ENCODE measurements at places on chromosomes 12 and 14. TPM values are rescaled to one million over a fixed set of nuclear protein-coding genes. Genes with fewer than 3 reads are reported as not detected.

DNA sequence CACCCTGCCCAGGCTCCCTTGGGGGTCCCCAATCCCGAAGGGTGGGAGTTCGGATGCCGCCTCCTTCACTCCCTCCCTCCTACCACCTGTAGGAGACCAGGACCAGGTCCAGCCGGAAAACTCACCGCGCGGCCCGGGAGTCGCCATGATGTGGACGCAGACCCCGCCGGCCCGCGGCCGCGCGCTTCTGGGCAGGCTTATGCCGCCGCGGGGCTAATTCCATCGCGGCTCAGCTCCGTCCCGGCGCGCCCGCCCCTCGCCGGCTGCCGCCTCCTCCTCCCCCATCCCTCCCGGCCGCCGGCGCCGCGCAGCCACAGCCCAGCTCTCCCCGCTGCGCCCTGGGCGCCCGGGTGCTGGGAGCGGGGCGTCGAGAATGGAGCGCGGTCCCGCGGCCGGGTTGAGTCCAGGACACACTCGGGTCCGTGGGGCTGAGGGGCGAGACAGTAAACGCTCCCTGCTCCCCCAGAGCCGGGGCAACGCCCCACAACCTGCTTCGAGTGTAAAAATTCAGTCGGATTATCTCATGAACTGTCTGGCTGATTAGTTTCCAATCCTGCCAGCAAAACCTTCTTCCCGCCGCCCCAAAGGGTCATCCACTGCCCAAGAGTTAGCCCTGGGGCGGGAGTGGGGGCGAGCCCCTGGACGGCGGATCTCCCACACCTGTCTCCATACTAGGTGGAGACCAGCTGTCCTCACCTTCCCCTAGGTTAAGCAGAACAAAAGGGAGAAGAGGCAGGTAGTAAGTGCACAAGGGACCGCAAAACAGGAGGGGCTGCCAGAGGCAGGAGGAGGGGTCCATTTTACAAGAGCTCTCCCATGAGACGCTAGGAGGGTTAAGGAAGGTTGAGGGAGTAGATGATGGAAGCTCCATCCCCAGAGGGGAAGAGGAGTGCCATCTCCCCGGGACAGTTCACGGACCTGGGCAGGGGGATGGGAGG, at the start of gene ANO2:
Gene ANO2, minus strand, starts transcription at position 189 of the 938 bp plus-strand sequence. Its CDS starts 42 bp downstream, at position 147.
- DNase-seq = no peak
- peak within 1 kb of the TSS; percentile 44 for H3K4me3 ChIP-seq
- no peaks in the 10 kb centered on the region for H3K36me3 ChIP-seq
- no peaks in the 10 kb centered on the region for H3K27me3 ChIP-seq
- no peaks in the 10 kb centered on the region for H3K4me1 ChIP-seq

DNA sequence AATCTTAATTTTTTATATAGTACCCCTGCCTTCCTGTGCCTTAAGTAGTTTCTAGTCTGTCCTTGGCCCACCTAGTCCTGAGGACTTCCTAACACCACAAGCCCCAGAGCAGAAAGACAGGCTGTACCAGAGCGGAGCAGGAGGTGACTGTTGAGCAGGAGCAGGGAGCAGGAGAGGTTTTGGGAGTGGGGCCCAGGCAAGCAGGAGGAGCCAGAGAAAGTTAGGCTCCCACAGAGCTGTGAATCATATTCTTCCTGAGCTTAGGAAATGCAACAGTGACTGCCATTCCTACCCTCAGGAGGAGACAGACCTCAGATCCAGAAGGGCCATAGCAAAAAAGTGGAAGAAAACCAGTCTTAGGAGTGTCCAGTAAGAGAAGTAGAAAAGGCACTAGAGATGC, 28.3 kb upstream of the COL2A1 start:
- no peaks in the 10 kb centered on the region for H3K4me1 ChIP-seq
- no peak overlapping the region for H3K4me3 ChIP-seq
- no peak for DNase-seq
- H3K27ac ChIP-seq = no peak overlapping the region
- no peaks in the 10 kb centered on the region for H3K36me3 ChIP-seq

DNA sequence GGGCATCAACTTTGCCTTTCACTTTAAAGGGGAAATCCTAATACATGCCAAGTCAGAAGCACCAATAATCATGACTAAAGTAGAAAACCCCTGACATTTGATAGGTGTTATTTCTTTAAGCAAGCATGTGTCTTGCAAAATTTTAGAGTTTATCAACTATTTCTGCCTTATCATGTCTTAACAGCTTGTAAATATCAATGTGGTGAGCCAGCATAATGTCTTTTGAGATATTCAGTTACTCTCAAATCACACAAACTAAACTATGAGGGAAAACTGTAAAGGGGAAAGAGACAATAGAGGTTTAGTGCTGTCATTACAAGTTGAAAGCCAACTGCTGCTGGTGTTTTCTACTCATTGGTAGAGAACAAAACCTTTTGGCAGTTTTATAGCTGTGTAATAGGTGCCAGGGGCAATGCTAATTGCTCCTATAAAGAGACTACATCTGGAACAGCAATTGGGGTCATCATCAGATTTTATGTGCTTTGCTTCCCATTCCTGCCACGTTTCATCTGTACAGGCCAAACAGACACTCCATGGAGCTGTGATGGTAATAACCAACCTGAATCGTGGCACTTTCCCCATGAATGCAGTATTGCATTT, 1027.4 kb downstream of the FSCB start:
- H3K4me3 ChIP-seq = no peak overlapping the region
- H3K4me1 ChIP-seq = no peaks in the 10 kb centered on the region
- H3K27me3 ChIP-seq = no peaks in the 10 kb centered on the region
- no peak for DNase-seq
- H3K36me3 ChIP-seq = no peaks in the 10 kb centered on the region
- H3K27ac ChIP-seq = no peak overlapping the region

- H3K27ac ChIP-seq = no peak overlapping the region
- peaks cover 2% of the 10 kb centered on the region for H3K36me3 ChIP-seq
- no peaks in the 10 kb centered on the region for H3K27me3 ChIP-seq
Measured at GRCh38 chr14:70995211-70995610, 88.0 kb downstream of the PCNX1 start.

DNA sequence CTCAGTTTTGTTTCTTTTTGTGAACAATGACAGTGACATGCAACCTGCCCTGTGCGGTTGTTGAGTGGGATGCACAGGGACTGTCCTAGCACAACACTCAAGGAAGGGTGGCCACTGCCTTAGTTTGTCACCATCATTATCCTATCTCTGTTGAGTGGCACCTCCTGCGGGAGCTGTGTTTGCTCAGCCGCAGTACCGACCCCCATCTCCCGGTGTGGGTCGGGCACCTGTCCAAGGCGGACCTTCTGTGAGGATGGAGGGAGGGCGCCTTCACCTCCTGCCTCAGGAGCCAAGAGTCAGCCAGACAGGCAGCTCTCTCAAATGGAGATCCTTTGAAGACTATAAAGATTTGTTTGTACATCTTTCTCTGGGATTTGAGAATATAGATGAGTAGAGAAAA, 142.1 kb downstream of the TSPAN9 start:
- no peak overlapping the region for H3K27ac ChIP-seq
- H3K27me3 ChIP-seq = no peaks in the 10 kb centered on the region
- H3K36me3 ChIP-seq = no peaks in the 10 kb centered on the region
- no peaks in the 10 kb centered on the region for H3K4me1 ChIP-seq
- no peak overlapping the region for H3K4me3 ChIP-seq

TTC5 gene
- total RNA-seq = 15.4 TPM

FSCB gene
- total RNA-seq = not detected

OSGEP gene
- total RNA-seq = 27.5 TPM

STXBP6 gene
- total RNA-seq = 1.8 TPM
